ENCODE measurements at places on chromosomes 12 and 14.

- no peak for DNase-seq
Measured at GRCh38 chr14:64728856-64729255, 24.6 kb downstream of the PLEKHG3 start.

DNA sequence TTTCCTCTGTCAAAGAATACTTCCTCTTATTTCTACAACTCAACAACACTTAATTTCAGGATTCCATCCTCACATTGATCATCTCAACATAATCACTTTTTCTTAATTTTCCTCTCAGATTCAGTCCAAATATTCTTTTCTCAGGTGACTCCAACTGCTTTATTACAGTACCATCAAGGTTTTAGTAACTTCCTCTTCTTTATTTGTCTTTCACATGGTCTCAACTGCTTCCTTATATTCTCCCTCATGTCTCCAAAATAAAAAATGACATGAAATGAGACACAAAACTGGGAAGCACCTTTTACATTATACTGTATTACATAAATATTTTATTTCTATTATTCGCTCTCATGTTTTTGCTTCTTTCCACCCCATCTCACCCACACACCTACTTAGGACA is 55.5 kb downstream of the PPP2R5E start:
- DNase-seq = no peak

DNA sequence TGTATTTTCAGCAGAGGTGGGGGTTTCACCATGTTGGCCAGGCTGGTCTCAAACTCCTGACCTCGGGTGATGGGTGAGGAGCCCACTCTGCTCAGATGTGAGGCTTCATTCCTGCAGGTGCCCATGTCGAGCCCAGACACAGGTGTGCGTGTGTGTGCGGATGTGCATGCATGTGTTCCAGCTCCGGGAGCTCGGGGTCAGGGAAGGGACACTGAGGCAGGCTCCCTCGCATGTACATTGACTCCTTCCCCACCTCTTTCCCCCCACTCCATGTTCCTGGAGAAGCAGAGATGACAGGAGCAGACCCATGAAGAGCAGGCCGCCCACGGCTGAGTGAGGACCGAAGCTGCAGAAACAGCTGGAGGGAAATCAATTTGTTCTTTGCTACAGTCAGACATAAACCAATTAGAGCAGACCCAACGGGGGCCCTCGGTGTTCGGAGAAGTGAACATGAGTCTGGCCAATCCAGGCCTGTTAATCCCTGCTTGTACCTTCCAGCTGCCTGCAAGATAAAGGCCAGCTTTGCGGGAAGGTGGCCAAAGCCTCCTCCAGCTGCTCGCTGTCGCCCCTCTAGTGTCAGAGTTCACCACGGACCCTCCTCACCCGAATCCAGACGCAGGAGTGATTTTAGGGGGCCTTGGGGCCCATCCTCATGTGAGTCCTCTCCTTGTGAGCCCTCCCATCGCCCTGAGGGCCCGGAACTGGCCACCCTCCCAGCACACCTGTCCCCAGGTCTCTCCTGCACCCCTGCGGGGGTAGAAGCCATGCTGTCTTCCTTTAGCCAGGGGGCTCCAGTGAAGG is 321.0 kb upstream of the RTL1 start:
- DNase-seq = no peak

GRCh38 chr12:20220339-20220738 is 148.0 kb upstream of the PDE3A start:
- DNase-seq = no peak

GRCh38 chr14:33768458-33768830 is 182.4 kb downstream of the EGLN3 start:
- no peak for DNase-seq

DNA sequence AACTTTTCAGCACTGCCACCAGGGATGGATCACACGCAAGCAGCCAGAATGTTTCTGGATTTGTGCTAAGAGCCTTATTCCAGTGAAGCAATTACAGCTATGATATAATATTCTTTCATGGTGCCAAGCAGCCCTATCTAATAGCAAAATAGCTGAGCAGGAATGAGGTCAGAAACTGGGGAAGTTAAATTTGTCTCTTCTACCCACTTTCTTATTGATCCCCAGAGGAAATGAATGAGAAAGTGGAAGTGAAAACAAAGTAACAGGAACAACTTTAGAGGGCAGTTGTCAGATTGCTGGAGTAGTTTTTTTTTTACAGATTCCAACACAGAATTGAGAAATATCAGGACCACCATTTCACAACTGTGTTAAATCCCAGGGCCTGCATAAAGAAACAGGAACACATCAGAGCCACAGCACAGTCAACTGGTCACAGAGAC is 44.8 kb downstream of the GCH1 start:
- DNase-seq = no peak

DNA sequence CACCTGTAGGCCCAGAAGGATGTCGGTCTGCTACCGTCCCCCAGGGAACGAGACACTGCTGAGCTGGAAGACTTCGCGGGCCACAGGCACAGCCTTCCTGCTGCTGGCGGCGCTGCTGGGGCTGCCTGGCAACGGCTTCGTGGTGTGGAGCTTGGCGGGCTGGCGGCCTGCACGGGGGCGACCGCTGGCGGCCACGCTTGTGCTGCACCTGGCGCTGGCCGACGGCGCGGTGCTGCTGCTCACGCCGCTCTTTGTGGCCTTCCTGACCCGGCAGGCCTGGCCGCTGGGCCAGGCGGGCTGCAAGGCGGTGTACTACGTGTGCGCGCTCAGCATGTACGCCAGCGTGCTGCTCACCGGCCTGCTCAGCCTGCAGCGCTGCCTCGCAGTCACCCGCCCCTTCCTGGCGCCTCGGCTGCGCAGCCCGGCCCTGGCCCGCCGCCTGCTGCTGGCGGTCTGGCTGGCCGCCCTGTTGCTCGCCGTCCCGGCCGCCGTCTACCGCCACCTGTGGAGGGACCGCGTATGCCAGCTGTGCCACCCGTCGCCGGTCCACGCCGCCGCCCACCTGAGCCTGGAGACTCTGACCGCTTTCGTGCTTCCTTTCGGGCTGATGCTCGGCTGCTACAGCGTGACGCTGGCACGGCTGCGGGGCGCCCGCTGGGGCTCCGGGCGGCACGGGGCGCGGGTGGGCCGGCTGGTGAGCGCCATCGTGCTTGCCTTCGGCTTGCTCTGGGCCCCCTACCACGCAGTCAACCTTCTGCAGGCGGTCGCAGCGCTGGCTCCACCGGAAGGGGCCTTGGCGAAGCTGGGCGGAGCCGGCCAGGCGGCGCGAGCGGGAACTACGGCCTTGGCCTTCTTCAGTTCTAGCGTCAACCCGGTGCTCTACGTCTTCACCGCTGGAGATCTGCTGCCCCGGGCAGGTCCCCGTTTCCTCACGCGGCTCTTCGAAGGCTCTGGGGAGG is at the start of gene LTB4R:
Gene LTB4R, plus strand, starts transcription at position 857 of the 959 bp plus-strand sequence. CDS start 4,150 bp downstream, outside the sequence.
- peak; percentile 82 for DNase-seq

GRCh38 chr12:39037115-39037514 is 131.7 kb upstream of the CPNE8 start:
- DNase-seq = no peak

DNA sequence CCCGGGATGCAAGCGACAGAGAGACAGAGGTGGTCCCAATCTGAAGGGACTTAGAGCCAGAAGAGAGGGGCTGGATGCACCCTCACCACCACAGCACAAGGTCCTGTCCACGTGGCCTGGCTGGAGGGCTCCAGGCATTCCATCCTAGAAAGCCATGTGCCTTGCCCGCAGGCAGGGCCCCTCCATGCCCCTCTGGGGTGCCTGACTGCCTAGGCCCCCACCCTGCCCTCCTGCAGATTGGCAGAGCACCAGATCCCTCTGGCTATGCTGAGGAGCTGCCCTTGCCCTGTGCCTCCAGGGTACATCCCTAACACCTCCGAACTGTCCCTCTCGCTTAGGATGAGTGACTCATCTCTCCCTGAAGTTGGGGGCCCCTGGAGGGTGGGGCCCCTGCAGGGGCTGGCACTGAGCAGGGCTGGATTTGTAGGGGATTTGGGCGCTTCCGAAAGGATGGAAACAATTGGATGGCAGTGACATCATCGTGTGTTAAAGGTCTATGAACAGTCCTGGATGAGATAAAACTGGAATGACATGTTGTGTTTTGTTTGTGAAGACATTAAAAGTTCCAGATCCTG is 50.9 kb downstream of the CHGA start:
- no peak for DNase-seq
